Nucleus accumbens (tissue), 56 donors: ENCODE measurements at places on chromosomes 3 and 15.

DNA sequence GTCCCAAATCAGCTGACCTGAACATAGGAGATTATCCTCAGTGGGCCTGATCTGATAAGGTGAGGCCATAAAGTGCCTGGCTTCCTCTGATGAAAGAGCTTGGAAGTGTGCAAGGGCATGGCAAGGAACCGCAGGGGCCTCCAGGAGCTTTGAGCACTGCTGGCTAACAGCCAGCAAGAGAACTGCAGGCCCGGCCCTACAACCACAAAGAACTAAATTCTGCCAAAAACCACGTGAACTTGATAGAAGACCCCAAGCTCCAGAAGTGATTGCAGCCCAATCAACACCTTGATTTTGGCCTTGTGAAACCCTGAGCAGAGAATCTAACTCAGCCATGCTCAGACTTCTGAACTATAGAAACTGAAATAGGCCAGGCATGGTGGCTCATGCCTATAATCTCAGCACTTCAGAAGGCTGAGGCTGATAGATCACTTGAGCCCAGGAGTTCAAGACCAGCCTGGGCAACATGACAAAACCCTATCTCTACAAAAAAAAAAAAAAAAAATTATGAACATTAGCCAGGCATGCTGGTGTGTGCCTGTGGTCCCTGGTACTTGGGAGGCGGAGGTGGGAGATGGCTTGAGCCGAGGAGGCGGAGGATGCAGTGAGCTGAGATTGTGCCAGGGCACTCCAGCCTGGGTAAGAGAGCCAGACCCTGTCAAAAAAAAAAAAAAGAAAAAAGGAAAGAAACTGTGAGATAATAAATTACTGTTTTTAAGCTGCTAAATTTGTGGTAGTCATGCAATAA lies 7.7 kb upstream of the DIS3L start:
- DNase-seq: no peak

DNA sequence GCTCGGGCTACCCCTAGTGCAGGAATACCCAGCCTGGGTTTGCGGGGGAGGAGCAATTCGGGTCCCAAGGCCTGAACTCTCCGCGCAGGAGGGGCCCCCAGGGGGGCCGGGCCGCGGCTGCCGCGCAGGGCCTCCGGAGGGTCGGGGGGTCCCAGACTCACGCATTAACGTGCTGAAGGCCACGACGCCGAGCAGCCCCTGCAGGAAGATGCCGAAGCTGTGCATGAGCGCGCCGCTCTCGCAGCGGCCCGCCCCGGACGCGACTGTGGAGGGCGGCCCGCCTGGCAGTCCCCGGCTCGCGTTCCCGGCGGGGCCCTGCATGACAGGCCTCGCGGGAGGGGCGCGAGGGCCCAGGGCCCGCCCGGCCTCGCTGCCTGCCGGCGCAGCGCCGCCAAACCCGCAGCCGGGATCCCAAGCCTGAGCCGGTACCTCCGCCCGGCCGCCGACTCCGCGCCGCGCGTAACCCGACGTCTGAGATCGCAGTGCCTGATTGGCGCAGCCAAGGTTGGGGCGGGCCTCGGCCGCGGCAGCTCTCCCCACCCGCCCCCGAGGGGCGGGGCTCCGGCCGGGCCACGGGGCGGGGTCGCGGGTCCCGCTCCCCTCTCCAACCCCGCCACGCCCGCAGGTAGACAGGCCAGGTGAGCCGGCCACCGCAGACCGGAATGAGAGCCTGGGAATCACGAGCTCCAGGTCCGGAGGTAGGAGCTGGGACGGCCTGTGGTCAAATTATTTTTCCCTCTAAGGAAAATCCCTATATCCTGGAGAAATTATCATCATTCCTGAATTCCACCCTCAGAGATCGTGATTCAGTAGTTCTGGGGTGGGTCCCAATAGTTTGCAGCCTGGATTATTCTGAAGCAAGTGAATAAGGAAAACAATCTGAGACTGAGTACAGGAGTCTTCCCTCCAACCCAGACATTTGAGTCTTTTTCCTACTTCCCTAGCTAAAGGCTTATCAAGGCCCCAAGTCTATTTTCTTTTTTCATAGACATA lies at the start of gene STIMATE:
STIMATE (minus strand) TSS at position 419 of the 993 bp plus-strand sequence; CDS start at position 321, 98 bp downstream.
- DNase-seq: peak; percentile 78

DNA sequence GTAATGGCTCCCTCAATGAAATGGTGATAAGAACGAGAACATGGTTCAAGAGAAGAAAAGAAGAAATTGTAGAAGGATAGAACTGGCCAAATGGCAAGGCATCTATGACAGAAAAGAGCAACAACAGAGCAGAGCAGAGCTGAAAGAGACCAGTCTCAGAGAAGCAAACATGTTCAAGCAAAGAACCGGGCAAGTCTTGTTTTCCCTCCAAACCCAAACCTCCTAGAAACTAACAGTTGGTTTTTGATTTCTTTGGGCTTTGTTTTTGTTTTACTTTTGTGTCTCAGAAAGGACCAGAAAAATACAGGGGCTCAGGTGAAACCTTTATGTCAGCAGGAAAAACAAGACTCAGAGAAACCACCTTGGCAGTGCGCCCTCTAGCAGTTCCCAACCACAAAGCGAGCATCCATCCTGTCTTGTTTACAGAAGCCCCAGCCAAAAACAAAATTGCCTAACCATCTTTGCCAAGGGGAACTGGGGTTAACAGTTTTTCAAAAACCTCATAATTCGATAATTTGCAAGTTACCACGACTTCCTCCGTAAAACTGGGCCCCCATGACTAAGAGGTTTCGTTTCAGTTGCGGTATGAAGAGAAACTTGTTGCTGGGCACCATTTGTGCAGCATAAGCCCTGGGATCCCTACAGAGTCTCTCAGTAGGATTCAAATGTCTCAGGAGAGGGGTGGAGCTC lies 159.2 kb upstream of the SLC24A5 start:
- no peak for DNase-seq

DNA sequence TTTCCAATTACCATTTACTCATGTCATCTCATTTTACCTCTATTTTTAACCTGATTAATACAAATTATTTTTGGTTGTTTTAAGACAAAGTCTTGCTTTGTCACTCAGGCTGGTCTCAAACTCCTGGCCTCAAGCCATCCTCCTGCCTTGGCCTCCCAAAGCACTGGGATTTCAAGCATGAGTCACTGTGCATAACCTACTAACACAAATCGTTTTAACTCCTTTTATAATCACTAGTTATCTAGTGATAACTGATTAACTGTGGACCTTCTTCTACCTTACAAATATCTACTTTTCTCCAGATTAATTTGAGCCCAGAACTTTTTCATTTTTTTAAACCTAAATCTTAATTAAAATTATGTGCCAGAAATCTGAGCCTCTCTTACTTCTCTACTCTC lies 4.6 kb downstream of the ATP13A3 start:
- no peak for DNase-seq

- DNase-seq: no peak
Observed at GRCh38 chr3:77376511-77376910, 336.6 kb downstream of the ROBO2 start.

DNA sequence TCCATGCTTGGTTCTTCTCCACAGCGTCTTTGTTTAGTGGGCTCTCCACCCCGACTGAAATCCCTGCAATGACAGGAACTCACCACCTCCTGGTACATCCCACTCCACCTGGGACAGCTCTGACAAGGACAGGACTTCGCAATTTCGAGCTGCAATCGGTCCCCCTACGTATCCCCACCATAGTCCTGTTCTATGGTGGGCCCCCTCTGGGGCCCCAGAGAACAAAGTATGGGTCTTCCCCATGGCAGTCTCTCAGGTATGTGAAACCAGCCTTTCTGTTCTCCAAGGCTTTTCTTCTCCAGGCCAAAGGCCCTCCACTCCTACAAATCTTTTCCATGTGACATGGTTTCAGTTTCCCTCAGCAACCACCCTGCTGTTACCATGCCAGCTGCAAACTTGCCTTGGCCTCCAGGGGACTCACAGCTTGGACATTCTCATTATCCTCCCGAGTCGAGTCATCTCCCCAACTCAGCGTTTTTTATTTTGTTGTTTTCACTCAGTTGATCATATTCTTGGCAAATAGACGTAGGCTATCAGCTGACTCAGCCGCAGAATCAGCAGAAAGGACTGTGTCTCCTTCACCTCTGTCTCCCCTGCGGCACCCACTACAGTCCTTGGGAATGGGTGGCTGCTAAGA lies 233.3 kb downstream of the OPA1 start:
- DNase-seq: no peak

GRCh38 chr15:33994005-33994615 lies 25.8 kb downstream of the CHRM5 start:
- DNase-seq: no peak

DNA sequence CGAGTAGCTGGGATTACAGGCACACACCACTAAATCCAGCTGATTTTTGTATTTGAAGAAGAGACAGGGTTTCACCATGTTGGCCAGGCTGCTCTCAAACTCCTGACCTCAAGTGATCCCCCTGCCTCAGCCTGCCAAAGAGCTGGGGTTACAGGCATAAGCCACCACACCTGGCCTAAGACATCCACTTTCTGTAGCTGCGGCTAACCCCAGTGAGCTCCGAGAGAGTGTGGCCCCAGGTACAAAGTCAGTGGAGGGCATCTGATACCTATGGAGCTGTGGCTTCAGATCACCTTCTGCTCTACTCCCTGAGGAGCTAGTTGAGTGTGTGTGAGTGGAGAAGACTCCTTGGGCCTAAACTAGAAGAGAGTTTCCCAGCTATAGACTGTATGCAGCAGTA lies 189.3 kb upstream of the TSC22D2 start:
- no peak for DNase-seq

DNA sequence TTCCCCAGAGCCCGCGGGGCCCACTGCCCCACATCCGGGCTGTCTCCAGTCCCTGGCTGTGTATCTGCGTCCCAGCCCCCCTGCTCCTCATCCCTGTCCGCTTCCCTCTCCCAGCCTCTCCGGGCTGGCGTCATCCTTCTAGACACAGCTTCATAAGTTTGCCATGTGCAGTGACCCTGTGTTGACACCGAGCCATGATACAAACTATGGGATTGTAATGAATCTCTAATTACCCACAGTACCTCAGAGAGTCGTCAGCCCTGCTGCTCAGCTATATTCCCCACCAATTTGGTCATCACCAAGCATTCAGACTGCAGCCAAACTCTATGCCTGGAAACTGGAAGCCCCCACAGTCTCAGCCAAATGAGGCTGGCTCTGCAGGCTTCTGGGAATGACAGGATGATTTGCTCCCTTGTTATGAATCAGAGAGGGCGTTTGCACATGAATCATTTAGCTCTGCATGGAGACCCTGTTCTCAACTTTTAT lies 466.1 kb upstream of the ATP11B start:
- no peak for DNase-seq

GRCh38 chr3:13093687-13094086 lies 20.5 kb upstream of the IQSEC1 start:
- DNase-seq: no peak

- DNase-seq: no peak
Observed at GRCh38 chr3:20604659-20605058, 418.7 kb upstream of the SGO1 start.

DNA sequence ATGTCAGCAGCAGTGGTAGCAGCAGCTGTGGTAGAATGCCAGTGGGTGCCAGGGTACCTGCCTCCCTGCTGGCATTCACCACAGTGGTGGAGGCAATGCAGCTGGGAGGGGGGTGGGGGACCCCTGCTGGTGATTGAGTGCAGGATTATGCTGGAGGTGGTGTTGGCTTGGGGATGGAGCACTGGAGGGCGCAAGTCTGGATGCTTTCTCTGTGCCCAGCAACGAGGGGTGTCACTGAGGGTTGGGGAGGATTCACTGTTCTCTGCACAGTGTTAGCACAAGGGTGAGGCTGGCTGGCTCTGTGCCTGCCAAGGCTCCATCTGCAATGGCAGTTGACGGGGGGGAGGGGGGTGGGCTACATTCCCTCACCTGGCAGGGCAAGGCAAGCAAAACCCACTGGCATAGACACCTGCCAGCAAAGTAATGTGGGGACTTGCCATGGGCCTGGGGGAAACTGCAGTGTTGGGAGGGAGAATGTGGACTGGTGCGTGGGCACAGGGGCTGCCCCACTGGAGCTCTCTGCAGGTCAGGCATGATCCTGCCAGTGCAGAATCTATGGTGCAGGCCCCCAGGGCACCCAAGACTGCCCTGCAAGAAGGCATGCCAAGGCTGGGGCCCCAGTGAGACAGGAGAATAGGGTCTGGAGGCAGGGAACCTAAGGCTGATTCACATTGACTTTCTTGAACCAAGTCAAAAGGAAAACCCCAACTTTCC lies 64.3 kb downstream of the MINDY4B start:
- no peak for DNase-seq
